ENCODE measurements at places on chromosomes 2 and 18.
A peak's percentile ranks its signal among the peaks of the same experiment; 100 is the strongest.

DNA sequence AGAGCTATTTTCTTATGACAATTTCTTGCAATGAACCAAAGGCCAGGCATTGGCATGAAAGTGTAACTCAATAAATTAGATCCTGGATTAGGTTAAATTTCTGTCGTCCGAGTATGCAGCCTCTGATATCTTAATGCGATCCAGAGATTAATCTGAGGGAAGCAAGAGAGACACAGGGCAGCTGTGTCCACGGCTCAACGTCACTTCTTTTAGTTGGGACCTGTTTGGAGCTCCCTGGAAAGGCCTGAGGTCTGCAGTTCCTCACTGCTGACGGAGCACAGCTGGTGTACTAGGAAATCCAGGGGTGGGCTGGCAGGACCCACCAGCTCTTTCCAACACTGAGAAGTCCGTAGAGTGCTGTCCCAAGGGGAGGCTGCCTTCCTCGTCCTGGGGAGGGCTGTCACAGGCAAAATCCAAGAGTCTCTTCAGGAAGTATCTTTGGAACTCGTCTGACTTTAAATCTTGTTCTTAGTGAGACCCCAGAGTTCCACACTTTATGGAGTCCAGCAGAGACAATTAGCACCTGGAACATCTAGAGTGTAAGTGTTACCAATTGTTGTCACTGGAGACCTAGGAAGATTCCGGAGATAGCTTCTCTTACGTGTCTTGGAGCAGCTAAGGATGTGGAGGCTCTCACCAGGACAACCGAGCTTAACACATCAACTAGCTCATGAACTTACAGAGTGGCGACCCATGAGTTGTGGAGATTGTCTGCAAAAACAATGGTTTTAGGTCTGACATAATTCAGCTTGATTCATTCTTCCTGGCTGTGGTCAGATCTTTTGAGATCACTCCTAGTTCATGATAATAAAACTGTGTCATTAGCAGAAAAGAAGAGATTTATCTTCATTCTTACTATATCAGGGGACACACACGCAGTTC is 173.7 kb downstream of the ACKR3 start:
- no peak for DNase-seq

DNA sequence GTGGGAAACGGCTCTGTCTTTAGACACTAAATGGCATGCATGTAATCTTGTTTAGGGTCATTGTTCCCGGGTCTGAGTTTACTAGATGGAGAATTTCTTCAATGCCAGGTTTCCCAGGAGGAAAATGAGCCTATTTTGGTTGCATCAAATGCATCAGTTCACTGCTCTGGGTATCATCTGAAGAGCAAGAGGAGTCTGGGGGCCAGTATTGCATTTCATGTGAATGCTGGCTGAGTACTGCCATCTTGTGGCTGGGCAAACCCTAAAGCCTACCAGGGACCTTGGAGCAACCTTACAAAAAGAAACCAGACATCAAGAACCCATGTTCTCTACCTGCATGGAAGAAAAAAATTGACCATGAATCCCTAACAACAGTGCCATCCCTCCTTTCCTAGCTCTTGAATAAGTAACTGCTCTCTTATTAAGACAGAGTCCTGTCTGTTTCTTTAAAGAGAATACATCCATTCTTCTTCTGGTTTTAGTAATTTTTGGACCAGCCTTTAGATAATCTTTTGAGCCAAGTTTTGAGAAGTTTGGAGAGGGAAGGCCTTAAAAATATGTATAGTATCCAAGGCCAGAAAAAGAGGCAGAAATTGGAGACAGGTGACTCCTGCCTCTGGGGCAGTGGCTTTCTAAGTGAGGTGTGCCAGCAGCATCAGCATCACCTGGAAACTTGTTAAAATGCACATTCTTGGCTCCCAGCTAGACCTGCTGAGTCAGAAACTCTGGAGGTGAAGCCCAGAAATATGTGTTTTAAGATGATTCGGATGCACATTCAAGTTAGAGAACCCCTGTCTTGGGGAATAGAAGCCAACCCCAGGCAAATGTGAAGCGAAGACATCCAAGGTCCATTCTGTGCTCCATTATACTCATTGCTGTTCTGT is 261.0 kb upstream of the CXCR4 start:
- DNase-seq = peak; percentile 55

GRCh38 chr2:220144411-220144810 is 517.0 kb downstream of the SLC4A3 start:
- DNase-seq = no peak

- no peak for DNase-seq
Measured at GRCh38 chr2:191783416-191783815, 63.5 kb downstream of the CAVIN2 start.

DNA sequence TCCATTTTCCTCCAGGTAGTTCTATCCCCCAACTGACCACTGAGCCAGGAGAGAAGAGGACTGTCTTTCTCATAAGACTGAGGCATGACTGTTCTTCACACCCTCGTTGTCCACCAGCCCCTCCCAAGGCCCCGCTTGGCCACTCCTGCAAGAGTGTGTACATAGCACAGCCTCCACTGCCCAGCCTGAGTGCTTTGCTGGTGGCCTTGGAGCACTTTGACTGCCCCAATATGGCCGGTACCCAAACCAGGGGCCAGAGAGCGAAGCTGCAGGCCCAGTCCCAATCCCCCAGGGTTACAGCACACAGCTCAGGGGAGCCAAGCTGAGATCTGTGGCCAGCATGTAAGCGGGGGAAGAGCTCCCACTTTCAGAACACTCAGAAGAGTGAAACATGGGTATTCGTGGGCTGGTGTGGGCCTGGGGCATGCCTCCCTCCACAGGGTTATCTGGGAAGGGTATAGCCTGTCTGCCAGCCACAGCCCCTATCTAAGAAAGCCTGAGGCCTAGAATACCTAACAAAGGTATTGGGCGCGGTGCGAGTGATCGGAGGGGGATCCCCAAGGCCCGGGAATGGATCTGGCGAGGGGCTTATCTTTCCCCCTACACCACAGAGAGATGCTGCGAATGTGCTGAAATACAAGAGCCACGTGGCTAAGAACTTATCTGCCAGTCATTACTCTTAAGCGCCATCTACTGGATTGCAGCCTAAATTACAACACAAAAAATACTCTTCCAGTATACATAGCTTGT is 163.8 kb downstream of the WDPCP start:
- no peak for DNase-seq

- DNase-seq = no peak
Measured at GRCh38 chr2:10303181-10303693, 533 bp downstream of the HPCAL1 start.

DNA sequence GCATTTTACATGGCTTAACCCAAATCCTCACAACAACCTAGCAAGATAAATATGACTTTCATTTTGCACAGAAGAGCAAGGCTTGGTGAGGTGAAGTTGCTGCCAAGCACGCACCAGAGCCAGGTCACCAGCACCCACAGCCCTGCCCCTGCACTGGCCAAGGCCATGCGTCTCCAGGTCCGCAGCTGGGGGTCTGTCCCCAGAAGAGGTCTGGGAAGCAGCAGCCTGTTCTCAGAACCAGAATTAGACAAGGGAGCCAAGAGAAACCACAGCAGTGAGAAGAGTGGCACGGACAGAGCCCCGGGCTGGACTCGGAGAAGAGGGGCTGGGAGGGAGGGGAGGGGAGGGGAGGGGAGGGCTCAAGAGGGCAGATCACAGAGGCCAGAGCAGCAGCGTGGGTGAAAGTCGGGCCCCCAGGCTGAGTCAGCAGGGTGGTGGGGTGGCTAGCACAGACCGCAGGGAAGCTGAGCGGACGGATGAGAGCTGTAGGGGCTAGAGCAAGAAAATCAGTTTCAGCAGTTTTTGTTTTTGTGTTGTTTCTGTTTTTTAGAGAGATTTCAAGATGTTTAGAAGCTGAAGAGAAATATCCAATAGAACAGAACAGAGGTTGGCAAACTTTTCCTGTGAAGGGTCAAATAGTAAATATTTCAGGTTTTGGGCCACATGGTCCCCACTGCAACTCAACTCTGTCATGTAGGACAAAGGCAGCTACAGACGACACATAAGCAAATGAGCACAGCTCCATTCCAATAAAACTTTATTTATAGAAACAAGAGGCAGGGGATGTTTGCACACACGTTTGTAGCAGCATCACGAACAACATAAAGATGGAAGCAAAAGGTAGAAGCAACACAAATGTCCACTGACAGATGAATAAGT is 7.4 kb upstream of the MTERF4 start:
- no peak for DNase-seq

DNA sequence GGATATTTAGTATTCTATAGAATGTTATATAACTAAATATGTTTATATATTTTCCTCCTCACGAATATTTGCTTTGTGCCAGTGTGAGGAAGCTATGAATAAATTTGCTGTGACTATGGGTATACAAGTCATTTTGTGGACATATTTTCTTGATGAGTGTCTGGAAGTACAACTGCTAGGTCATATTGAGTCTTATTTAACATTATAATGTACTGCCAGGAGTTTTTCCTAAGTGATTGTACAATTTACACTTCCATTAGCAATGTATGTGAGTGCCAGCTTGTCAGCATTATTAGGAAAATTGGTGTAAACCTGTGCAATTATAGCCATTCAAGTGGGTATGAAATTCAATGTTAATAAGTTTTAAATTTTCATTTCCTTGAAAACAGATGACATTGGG is 1328.9 kb upstream of the TMEFF2 start:
- DNase-seq = no peak

GRCh38 chr18:33369711-33370449 is 70.6 kb downstream of the CCDC178 start:
- no peak for DNase-seq

DNA sequence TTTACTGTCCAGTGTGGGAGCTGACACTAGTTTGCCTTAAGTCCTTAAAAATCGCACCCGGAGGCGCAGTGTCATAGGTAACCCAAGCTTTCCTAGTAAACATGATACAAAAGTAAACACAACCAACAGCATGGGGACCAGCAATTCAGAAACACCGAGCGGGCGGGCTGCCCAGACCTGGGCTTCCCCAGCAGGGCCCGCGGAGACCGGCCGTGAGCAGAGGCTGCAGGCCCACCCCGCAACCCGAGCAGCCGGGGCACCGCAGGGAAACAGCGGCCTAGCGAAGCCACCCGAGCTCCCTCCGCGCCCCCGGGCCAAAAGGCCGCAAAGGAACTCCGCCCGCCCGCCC is 296 bp downstream of the TTC21B start:
- DNase-seq = no peak

GRCh38 chr2:197145471-197146056 is 165.0 kb downstream of the ANKRD44 start:
- no peak for DNase-seq

DNA sequence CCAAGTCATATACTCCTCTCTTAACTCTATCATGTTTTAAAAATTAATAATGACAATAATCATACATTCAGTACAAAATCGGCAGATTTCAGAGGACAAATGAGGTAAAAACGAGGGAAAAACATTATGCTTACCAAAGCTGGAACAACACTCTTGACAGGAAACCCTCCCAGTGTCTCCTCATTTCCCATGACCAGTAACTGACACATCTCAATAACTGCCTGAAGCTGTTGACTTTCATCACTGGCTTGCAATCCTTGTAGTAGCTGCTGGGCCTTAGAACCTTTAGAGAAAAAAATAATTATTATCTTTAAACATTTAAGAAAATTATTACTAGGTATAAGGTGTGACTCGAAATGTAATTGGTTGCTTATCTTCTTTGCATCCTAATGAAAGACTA is 103.6 kb downstream of the TRIP12 start:
- DNase-seq = no peak

- no peak for DNase-seq
Measured at GRCh38 chr18:51630706-51631105, 433.2 kb upstream of the MEX3C start.

- DNase-seq = no peak
Measured at GRCh38 chr2:8456151-8457091, 225.4 kb upstream of the ID2 start.

- DNase-seq = no peak
Measured at GRCh38 chr18:62526098-62527025, 3.5 kb downstream of the ZCCHC2 start.

DNA sequence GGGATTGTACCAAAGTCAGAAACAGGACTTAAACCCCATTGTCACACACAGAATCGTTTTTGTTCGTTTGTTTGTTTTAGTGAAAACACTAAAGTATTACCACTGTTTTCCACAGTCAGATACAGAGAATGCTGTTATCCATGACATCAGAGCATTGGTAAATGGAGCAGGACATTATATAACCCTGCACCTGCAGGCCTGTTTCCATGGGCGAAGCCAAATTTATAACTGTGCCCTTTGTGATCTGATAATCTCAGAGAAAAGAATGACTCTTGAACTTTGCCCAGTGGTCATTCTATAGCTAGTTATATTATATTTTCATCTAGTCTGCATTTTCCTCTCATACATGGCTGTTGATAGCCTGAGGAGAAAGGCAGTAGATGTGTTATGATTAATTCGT is 217.6 kb downstream of the TMEM182 start:
- DNase-seq = no peak

GRCh38 chr2:70991142-70991541 is 3.5 kb downstream of the TEX261 start:
- DNase-seq = no peak

DNA sequence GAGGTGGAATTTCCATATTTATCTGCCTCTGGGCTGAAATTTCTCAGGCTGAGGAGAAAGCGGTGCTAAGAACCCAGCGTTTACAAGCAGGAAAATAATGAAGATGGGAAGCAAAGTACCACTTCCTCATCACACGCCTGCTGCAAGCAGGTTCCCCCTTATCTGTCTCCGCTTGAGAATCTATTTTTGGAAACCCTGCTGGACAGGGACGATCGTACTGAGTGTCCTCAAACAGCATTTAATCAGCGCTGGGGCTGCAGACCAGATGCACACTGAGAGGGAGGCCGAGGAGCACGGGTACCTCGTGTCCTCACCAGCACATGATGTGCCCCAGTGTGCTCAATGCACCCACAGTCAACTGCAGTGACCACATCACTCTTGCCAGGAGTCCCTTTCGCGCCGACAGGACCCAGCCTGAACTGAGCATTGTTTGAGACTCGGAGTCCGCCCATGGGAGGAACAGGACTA is 160.4 kb downstream of the HDAC4 start:
- DNase-seq = no peak

GRCh38 chr2:192098814-192099491 is 95.8 kb downstream of the TMEFF2 start:
- no peak for DNase-seq

GRCh38 chr2:67840460-67841068 is 222.2 kb downstream of the C1D start:
- no peak for DNase-seq

GRCh38 chr2:6605836-6606505 is 259.7 kb downstream of the CMPK2 start:
- no peak for DNase-seq

DNA sequence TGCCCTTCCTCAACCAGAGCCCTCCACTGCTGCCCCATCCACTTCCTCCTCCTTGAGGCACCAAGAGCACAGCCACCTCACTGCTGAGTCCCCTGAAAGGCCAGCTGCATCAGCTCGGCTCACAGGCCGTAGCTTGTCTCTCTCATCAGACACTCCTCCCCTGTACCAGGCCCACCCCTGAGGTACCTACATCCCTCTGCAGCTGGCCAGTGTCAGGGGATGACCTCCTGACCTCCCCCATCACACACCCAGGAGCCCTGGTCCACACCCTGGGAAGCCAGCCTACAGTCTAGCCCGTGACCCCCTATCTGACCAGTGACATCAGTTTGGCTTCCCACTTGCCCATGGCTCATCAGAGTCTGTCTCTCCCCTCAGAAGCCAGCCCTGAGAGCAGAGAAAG is 205.6 kb downstream of the TNS1 start:
- DNase-seq = no peak

GRCh38 chr2:227570615-227571014 is 28.1 kb upstream of the SCYGR2 start:
- no peak for DNase-seq

Measured in left renal cortex interstitium (tissue), 4 donors.